Fibroblast of skin of left biceps (primary cell): ENCODE measurements at places on chromosomes 3 and 15.

DNA sequence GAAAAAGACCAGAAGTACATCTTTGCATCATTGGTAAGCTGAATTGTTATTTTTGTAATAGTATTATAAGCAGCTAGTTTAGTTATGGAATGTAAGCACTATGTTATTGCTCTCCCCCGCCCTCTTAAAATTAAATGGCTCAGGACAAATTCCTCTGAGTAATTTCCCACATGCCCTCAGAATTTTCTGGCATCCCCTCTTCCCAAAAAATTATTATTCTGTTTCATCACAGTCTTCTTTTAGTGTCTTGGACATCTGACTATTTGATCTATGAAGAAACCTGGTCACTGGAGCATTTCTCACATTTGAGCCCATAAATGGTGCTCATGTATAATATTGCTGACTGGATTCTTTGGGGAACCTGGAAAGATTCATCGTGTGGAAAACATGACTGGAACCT lies 68.3 kb downstream of the KLHL25 start:
- DNase-seq, result no peak

GRCh38 chr3:30393079-30393478 lies 213.3 kb upstream of the TGFBR2 start:
- no peak for DNase-seq

DNA sequence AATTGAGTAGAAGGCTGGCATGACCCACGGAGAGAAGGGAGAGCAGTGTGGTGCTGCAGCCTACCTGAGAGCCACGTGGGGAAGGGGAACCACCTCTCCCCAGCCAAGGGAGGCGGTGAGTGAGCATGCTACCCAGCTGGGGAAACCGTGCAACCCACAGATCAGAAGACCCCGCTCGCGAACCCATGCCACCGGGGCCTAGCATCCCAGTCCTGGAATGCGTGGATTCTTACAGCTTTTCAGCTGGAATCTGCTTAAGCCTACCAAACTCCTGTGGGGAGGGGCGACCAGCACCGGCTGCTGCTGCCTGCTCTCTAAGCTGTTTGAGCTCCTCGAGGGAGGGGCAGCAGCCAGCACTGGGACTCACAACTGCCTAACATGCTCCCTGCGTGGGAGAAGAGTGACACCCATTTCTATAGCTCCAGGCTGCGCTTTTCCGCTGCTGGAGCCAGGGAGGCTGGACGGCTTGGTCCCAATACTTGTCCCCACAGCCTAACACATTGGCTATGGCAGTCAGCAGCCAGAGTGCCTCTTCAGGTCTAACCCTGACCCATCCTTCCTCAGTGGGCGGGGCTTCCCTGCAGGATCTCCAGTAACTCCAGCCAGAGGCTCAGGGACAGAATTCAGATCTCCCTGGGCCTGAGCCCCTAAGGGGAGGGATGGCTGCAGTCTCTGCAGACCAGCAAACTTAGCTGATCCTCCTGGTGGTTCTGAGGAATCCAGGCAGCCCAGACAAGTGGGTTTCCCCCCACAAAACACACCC lies 20.0 kb upstream of the TEX55 start:
- DNase-seq, result no peak

- no peak for DNase-seq
Measured at GRCh38 chr3:38361496-38361895, 14.9 kb downstream of the XYLB start.

DNA sequence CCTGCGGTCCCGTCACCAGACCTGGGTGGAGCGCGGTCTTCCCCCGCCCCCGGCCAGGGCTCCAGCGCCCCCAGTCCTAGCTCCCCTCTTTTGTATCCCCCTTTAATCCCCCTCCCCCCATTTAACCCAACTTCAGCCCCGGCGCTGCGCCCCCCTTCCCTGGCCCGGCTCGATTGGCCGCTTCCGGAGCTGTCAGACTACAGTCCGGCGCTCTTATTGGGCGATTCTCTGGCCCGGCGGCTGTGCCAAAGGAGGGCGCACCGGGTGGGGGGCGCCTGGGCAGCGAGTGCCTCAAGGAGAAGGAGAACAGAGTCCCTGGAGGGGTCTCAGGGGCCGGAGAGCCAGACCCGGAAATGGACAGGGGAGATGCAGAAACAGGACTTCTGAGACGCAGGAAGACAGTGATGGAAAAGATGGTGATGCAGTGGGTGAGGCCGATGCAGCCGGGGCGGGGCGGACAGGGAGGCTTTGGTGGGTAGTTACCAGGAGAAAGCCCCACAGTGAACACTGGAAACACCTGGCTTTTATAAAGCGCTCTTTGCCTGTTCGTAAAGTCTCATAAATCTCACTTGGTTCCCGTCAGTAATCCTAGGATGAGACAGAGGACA lies 1.2 kb upstream of the ADCY5 start:
- DNase-seq, result no peak

DNA sequence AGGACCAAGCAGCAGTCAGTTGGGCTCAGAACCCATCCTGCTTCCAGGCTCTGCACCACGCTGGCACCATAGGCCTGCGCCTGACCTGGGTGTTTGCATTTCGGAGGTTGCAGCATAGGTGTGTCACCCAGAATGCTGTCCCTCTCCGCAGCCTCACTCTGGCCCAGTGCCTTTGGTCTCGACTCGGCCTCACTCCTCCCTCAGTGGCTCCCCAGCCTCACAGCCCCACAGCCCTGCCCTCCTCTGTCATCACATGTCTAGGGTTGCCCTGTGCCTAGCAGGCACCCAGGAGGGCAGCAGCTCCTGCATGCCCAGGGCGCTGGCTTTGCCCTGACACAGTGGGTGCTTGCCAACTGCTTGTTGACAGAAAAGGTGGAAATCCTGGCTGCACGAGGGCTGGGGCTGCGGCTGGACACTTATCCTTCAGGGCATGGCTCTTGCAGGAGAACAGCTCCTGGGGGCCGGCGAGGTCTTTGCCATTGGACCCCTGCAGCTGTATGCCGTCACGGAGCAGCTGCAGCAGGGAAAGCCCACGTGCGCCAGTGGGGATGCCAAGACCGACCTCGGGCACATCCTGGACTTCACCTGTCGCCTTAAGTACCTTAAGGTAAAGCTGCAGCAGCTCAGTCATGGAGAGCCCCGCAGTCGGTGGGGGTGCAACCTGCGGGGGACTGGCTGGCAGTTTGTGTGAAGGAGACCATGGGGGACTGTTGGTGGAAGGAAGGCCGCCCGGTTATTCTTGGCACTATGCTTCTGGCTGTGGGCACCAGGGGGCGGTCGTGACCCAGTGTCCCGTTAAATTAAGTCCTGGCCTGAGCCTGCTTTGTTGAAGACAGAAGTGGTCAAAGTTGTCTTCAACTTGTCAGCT lies 16.2 kb downstream of the NISCH start:
- DNase-seq, result no peak

- no peak for DNase-seq
Measured at GRCh38 chr3:125115640-125116039, 59.8 kb upstream of the HEG1 start.

DNA sequence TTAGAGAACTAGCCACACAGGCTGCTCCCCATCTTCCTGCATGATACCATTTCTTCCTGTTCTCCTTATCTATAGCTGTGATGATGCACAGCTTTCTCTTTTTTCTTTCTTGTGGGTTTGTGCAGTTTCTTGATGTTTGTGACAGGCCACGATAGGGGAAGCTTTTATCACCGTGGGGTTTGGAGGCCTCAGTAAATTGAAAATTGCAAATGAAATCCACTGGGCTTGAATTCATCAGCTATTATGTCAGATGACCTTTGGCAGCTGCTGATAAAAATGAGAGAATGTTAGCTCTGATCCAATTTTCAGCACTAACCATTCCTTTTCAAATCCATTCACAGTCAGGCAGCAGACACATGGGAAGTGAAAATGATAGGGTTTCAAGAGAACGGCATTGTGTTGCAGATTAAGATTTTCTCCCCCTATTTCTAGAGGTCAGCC lies 176.9 kb upstream of the SOX2 start:
- DNase-seq, result no peak

DNA sequence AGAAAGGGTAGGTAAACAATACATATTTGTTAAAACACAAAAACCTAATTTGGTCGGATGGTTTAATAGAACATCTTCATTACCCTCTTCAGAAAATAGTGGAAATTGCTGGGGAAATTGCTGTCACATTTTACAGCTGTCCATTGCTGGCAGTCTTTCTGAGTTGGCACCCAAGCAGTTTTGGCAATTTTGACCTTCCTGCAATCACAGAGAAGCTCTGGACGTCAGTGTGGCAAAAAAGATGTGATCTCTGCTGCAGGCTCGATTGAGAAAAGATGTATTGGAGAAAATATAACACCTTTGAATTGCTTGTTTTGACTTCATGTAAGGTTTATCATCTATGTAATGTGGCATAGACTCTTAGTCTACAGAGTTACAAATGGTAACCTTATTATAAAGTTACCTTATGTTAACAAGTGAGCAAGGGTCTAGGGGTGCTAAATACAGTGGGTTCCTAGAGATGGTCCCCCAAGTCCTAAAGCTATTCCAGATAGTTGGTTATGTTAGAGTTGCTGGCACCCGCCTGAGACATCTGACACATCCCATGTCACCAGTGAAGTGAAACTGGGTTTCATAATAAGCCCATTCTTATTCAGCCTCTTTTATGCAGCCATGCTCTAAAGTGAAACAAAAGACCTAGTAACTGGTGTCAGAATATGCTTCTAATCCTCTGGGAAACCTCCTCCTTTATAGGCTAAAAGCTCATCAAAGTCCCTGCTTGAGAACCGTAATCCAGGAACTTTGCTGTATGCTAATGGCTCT lies 14.0 kb downstream of the UBE2E1 start:
- DNase-seq, result no peak

DNA sequence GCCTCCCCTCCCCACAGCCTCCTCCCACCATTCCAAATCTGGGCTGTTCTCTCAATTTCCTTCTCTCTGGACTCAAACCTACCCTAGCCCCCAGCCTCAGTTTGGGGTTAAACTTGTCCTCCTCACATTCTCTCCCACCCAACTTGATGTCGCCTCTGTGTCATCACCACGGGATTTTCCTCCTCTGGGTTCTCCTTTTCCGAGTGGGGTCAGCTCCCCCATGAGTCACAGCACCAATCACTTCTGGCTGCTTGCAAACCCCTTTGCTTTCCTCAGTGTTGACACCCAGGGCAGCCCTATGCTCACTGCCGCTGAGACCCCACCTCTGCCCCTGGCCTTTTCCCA lies 451 bp downstream of the CCR5AS start:
- no peak for DNase-seq

DNA sequence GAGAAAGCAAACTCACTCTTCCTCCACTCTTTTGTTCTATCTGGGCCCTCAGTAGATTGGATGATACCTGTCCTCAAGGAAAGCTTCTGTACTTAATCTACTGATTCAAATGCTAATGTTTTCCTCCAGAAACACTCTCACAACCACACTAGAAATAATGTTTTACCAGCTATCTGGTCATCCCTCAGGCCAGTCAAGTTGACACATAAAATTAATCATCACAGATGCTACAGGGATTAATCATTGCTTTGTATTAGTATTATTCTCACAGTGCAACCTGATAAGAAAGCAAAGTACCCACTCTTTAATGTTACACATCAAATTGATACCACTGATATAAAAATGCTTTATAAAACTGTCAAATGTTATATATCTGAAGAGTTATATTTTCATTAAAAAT lies 52.9 kb upstream of the ARL6 start:
- no peak for DNase-seq

DNA sequence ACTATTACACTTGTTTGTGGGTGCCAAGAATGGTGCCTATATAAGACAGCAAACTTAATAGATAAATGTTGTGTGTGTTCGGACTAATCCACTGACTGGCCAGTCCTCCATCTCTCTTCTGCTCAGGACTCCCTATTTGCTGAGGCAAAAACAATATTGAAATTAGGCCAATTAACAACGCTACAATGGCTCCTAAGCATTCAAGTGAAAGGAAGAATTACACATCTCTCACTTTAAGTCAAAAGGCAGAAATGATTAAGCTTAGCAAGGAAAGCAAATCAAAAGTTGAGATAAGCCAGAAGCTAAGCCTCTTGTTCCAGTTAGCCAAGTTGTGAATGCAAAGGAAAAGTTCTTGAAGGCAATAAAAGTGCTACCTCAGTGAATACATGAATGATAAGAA lies 126.9 kb downstream of the CCNL1 start:
- no peak for DNase-seq

DNA sequence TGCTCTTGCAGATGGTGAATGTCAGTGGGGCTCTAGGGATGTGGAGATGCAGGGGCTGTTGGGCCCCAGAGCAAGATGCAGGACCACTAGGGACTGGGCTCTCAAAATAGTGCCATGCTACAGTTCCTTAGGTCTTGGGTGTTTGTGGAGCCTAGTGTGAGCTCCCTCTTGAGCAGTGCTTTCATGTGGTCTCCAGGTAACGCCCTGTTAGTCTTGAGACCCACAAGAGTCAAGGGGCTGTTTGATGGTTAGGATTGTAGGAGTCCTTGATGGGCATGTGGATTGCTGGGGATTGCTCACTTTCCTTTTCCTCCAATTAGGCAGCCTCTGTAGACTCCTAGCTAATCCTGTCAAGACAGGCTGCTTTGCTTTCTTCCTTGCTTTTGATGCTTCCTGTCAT lies 56.0 kb downstream of the CCDC66 start:
- DNase-seq, result no peak

- DNase-seq, result no peak
Measured at GRCh38 chr3:155871746-155872158, 1.3 kb downstream of the GMPS start.

DNA sequence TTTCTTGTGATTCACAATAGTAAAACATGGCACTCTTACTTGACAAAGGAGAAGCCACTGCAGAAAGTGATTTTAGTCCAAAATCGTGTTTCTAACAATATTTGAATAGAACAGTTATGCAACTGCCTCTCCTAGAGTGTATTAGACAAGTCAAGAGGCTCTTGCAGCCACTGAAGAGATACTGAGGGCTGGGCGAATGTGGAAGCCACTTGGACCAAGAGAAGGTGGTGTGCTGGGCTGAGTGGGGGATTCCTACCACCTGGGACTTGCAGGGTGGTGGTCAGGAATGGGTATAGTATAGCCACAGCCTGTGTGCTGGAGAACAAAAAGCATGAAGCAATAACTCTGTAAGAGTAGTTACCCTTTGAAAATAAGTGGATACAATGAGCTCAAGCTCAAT lies 223.8 kb upstream of the DNAJC19 start:
- no peak for DNase-seq

- DNase-seq, result no peak
Measured at GRCh38 chr3:182755308-182755707, 38.0 kb upstream of the ATP11B start.
